ENCODE measurements at places on chromosomes 12 and 14.

GRCh38 chr12:32332446-32332845, 66.9 kb upstream of the FGD4 start:
- DNase-seq: no peak

DNA sequence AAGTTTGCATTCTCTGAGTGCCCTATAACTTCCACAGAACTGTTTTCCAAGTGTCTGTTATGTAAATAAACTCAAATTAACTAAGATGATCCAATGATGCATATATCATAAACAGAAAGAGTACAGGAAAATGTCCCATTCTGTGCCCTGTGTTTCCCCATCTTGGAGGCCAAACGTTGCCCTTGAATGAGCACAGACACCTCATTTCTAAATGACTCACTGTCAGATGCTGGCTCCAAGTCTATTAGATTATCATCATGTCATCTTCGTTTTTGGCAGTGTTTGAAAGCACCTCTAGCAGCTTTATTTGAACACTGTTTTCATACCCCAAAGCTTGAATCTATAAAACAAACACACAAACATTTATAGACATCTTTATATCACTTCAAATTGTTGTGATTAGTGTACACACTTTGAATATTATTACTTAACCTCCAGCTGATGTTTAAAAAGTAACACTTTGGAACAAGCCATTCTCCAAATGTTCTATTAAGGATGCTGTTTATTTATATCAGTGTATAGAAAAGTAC, 424.2 kb downstream of the NOVA1 start:
- DNase-seq: no peak

- DNase-seq: peak; percentile 85
These were observed 15.5 kb downstream of the RIC8B start for GRCh38 chr12:106790020-106790419.

- peak; percentile 89 for DNase-seq
These were observed 58.1 kb upstream of the SRSF5 start for GRCh38 chr14:69708586-69709560.

GRCh38 chr14:33556382-33557121, 394.3 kb downstream of the EGLN3 start:
- no peak for DNase-seq

- DNase-seq: peak; percentile 30
These were observed 37.6 kb downstream of the BCAT1 start for GRCh38 chr12:24911271-24911791.

GRCh38 chr12:18646286-18646890, 91.4 kb downstream of the PLCZ1 start:
- DNase-seq: no peak

GRCh38 chr14:86823581-86823980, 1169.4 kb downstream of the GALC start:
- DNase-seq: no peak

- DNase-seq: no peak
These were observed 56.0 kb downstream of the PPP2R5C start for GRCh38 chr14:101817501-101818001.

DNA sequence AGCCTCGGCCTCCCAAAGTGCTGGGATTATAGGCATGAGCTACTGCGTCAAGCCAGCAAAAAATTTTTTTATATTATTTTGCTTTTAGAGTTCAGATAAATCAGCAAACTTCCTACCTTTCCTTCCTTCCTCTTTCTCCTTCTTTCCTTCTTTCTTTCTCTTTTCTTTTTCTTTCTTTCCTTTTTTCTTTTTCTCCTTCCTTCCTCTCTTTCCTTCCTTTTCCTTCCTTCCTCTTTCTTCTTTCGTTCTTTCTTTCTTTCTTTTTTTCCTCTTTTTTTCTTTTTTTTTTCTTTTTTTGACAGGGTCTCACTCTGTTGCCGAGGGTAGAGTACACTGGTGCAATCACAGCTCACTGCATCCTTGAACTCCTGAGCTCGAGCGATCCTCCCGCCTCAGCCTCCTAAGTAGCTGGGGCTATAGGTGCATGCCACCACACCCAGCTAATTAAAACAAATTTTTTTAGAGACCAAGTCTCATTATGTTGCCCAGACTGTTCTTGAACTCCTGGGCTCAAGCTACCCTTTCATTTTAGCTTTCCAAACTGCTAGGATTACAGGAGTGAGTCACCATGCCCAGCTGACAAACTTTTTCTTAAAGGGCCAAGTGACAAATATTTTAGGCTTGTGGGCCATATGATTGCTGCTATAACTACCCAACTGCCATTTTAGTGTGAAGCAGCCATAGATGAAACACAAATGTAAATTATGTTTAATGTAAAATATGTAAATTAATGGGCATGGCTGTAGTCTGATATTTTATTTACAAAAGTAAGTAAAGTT, 7.1 kb upstream of the WASHC4 start:
- DNase-seq: peak; percentile 37

GRCh38 chr14:60722357-60723115, 1.6 kb downstream of the SIX4 start:
- peak; percentile 84 for DNase-seq

DNA sequence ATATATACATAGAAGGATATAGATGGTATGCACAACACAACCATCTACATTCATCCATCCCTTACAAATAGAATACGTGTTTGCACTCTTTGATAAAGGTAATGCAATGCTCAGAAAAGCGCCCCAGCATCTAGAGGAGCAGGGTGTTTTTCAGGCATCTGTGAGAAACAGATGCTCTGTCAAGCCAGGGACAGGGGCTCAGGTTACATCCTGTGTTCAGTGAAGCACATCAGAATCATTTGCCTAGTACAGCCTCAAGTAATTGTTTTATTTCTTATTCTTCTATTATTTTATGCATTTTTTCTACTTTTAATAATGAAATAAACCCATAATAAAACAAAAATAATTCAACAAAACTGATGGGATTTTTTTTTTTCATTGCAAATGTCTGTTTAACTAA, 50.5 kb upstream of the HIF1A start:
- DNase-seq: peak; percentile 83

GRCh38 chr12:54420766-54421144, 1.7 kb upstream of the ITGA5 start:
- no peak for DNase-seq

DNA sequence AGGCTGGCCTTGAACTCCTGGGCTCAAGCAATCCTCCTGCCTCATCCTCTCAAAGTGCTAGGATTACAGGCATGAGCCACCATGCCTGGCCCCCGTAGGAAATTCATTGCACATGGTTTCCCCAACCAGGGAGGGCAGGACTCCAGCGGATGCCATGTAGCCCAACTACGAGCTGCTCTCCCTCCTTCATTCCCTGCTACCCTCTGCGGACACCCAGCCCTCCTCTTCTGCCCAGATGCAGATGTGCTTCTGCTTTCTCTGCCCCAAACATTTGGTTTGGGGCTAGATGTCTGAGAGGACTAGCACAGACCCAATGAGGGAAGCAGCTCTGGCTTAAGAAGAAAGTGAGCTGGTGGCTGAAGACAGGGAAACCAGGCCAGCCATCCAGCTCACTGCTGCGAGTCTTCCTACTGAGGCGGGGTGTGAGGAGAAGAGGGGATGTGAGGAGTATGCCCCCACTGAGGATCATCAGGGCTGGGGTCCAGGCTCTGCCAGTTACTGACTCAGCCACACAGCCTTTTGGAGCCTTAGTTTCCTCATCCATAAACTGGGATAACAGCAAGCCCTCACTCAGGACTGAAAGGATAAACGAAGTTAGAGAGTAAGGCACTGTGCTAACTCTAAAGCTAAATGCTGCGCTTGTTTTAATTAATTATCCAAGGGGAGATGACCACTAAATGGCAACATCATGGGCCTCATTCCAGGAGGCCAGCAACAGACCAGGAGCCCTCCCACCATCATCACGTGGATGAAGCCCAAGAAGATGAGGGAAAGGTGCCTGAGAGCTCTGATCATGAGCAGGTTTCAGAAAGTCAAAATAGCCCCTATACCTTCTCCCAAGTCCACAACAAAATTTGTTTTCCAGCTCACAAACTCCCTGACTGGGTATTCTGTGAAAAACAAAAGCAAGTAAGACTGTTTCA, 10.9 kb downstream of the CTDSP2 start:
- DNase-seq: no peak

DNA sequence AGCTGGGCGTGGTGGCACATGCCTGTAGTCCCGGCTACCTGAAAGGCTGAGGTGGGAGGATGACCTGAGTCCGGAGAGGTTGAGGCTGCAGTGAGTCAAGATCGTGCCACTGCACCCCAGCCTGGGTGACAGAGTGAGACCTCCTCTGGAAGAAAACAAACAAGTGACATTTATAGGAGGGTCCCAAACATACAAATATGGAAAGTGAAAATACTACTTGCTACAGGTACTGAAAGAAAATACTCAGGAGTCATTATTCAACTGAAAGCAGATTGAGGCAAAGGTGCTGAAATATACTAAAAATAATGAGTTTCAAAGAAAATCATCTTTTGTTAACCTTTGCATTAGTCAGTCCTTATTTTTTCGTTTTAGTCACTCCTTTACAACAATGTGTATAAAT, 53.5 kb downstream of the ETV6 start:
- DNase-seq: no peak

DNA sequence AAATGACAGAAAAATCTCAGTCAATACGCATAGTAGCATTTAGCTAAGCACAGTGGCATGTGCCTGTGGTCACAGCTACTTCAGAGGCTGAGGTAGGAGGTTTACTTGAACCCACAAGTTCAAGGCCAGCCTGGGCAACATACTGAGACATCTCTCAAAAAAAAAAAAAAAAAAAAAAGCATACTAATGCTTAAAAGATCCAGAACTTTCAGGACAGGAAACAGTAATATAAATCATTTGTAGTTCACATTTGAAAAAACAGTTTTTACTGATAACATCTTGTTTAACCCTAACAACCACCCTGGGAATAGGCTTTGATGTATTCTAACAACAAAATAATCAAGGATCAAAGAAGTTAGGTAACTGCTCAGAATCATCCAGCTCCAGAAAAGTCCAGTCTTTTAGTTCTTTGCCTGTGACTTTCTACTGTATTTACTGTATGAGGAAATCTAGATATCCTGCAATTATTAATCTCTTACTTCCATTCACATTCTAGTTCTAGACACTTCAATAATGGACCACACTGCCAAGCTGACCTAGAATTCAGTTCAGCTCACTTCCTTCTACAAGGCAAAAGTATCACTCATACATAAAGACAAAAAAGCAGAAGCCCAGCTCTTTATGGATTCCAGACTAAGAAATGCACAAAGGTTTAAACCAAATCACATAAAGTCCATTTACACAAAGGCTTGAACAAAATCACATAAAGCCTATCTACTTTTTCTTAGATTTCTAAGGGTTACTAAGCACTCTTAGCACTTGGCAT, 28.5 kb downstream of the PAWR start:
- peak; percentile 35 for DNase-seq

- DNase-seq: no peak
These were observed 16.3 kb downstream of the ST8SIA1 start for GRCh38 chr12:22318108-22318737.

DNA sequence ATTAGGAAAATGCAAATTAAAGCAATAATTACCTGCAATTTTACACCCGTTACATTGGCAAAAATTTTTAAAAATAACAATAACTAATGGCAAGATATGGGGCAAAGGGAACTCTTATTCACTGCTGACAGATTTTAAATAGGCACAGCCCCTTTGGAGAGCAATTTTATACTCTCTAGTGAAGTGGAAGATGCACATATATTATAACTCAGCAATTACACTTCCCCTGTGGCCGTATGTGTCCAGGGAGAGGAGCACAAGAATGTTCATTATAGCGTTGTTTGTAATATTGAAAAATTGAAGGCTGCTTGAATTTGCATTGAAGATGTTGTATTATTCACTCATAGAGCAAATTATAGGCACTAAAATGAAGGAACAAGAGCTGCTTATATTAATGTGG, 488.3 kb upstream of the ATXN7L3B start:
- no peak for DNase-seq

GRCh38 chr12:121330692-121331091, 21.5 kb downstream of the ANAPC5 start:
- DNase-seq: no peak

DNA sequence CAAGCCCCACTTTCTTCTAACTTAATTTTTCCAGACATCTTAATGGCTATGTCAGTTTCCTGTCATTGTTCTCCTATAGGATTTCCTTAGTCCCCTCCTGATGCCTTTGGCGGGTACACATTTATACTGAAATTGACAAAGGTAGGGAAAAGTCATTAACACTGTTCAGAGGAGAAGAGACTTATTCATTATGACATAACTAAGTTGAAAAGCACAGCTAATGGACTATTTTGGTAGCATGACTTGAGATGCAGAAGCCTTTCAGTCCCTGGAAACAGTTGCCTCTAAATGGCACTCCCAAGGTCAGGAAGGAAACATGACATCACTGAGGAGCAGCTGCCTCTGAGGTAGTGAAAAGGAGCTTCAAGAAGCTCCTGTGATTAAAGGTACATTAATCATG, 317.5 kb upstream of the KITLG start:
- peak; percentile 36 for DNase-seq

DNA sequence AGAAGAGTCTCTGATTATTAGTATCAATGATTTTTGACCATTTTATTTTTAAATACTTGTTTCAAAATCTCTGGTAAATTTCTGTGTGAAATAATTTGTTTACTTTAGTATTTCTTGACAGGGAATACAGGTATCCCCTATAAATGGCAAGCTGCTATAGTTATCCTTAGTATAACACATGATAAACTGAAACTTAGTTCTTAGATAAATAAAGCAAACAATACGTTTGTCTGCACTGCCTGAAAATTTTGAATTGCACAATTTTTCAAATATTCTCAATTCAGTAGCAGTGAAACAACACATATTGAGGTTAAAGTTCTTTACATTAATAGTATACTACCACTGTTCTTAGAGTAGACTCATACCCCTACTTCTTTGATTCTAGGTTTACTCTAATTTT, 26.9 kb downstream of the CNOT2 start:
- DNase-seq: no peak

GRCh38 chr12:92472201-92472600, 230.6 kb upstream of the PLEKHG7 start:
- no peak for DNase-seq

- DNase-seq: peak; percentile 50
These were observed 1.1 kb downstream of the GXYLT1 start for GRCh38 chr12:42143452-42144157.

- no peak for DNase-seq
These were observed 258.4 kb downstream of the AKAP6 start for GRCh38 chr14:32587461-32587860.

- no peak for DNase-seq
These were observed 38.1 kb upstream of the FAM181A start for GRCh38 chr14:93888995-93889394.

GRCh38 chr12:103839103-103839502, 1.9 kb downstream of the NT5DC3 start:
- no peak for DNase-seq

- no peak for DNase-seq
These were observed 56.3 kb downstream of the SLC8B1 start for GRCh38 chr12:113278633-113279032.

DNA sequence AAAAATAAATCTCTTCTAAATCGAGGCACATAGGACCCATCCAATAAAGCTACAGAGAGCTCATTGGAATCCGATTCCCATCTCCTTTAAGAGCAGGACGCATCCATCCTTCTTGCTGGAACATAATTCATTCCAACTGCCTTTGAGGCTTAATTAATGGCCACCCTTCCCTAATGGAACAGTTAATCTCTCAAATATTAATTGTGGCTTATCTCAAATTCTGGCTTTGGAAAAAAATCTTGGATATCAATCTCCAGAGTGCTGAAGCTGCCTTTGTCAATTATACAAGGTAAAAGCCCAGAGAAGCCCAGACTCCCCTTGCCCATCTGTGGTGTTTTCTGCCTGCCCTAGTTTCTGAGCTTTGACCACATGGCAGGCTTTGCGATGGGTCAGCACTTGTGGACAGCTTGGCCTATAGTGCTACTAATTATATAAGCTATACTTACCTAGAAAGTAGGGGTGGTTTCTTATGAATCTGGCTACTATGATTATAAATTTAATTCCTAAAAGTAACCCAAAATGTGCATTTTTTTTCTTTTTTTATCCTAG, 246.3 kb downstream of the NUAK1 start:
- no peak for DNase-seq

GRCh38 chr12:100476013-100476751, 2.5 kb downstream of the NR1H4 start:
- DNase-seq: no peak
